CD4-positive, CD25-positive, alpha-beta regulatory T cell (primary cell): ENCODE measurements at places on chromosomes 13 and 19. TPM values are rescaled to one million over a fixed set of nuclear protein-coding genes. Genes with fewer than 3 reads are reported as not detected.

Gene KLK4
- polyA plus RNA-seq = not detected

DNA sequence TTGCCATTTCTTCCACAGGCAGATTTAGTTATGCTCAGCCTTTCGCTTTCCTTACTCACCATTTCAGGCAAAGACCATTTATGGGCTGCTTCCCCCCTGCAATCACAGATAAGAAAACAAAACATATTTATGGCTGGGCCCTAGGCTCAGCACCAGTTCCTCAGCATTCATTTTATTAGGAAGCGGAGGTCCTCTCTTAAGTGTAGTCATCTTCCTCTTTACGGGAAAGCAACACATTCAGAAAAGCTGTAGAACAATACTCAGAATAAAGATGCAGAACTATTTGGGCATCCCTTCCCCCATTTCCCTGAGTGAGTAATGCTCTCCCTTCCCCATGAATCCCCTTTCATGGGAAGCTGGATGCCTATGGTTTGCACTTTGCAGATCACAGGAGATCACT, 27.9 kb downstream of the FLT1 start:
- H3K4me1 ChIP-seq = no peaks in the 10 kb centered on the region
- no peak for DNase-seq
- no peaks in the 10 kb centered on the region for H3K36me3 ChIP-seq
- no peak overlapping the region for H3K4me3 ChIP-seq
- H3K27me3 ChIP-seq = no peaks in the 10 kb centered on the region

DNA sequence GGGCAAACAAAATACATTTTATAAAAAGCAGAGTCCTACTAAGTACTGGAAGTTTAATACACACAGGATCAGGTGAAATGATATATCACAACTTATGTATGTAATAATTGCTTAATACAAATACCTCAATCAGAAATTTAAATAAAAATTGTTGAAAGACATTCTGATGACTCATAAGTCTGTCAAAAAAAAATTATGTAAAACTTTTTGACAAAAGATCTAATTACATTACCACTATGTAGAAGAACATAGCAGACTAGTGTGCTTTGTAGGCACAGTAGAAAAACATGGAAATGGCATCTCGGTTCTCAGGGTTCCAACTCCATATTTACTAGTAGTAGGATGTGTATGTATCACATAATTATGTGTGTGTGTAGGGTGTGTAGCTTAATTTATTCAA, 156.2 kb downstream of the DNAJC3 start:
- no peak overlapping the region for H3K4me3 ChIP-seq
- no peaks in the 10 kb centered on the region for H3K36me3 ChIP-seq
- no peak for DNase-seq
- H3K4me1 ChIP-seq = no peaks in the 10 kb centered on the region

DNA sequence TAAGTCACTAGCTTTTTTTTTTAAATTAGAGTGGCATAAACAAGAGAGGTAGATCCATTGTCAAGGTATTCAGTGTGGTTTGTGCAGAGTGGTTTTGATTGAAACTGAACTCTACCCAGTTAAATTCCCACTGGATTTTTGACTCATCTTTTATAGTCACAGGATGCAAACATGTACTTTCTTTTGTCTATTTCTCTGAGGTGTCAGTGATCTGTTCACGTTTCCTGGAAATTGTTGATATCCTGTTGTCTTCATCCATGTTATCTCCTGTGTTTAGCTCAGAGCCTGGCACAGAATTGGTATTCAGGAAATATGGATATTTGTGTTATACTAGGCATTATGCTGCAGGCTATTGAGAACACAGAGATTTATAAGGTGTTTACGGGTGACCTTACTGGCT, 119.7 kb downstream of the PCCA start:
- no peak overlapping the region for H3K4me3 ChIP-seq
- no peak for DNase-seq
- H3K27me3 ChIP-seq = no peaks in the 10 kb centered on the region
- peaks cover 9% of the 10 kb centered on the region for H3K36me3 ChIP-seq
- peaks cover 11% of the 10 kb centered on the region for H3K4me1 ChIP-seq

GRCh38 chr13:26946684-26947343, 186.2 kb upstream of the GPR12 start:
- peaks cover 9% of the 10 kb centered on the region for H3K27me3 ChIP-seq
- no peak overlapping the region for H3K4me3 ChIP-seq
- no peaks in the 10 kb centered on the region for H3K4me1 ChIP-seq
- no peak overlapping the region for H3K27ac ChIP-seq
- DNase-seq = no peak
